ENCODE measurements at places on chromosomes 5 and 9. TPM values are rescaled to one million over a fixed set of nuclear protein-coding genes. Genes with fewer than 3 reads are reported as not detected.

The RASGEF1C gene
- total RNA-seq = 0.69 TPM

The FABP6 gene
- total RNA-seq = 1.4 TPM

The FBP1 gene
- total RNA-seq = 13.6 TPM

DNA sequence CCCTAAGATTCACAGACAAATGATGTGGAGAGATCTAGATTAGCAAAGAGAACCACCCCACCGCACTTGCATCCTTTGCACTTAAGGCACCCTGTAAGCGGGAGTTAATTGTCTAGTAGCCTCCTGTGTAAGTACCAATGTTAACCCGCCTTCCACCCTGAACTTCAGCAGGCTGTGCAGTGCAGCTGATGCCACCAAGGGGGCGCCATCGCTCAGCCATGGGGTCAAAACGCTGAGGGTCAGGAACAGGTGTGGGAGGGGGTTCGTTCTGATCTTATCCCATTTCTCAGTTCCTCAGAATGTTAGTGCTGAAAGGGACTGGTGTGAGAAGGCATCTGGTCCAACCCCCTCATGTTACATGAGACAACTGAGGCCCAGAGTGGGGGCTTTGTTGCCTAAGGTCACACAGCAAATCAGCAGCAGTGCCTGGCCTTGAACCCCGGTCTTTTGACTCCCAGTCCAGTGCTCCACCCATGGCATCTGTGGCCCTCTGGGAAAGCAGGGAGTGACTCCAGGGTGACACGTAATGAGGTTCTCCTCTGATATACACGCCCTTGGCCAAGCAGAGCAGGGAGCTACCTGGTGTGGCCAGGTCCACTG, 57.3 kb downstream of the CYFIP2 start:
- DNase-seq = no peak

DNA sequence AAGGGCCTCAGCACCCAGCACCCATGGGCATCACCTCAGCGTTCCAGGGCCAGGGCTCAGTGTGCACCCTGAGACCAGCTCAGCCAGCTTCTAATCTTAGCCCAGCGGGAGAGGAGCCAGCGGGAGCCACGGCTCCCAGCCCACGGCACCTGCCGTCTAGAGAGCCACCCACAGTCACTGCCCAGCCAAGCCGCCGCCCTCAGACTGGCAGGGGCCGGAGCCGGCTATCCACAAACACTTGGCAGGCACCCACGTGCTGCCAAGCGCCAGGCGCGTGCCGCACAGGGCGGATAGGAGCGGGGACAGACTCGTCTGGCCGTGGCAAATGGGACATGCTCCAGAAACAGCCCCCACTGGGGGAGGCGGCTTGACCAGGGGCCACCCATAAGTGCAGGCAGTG, 18.6 kb downstream of the BRD3 start:
- no peak for DNase-seq

The ADAMTS2 gene
- total RNA-seq = 80.9 TPM

- no peak for DNase-seq
These were observed 130.4 kb upstream of the SLIT3 start for GRCh38 chr5:169431386-169431785.

GRCh38 chr9:16075696-16076095, 522.9 kb downstream of the CCDC171 start:
- DNase-seq = no peak

- no peak for DNase-seq
These were observed 42.6 kb downstream of the DIRAS2 start for GRCh38 chr9:90600029-90600428.

- no peak for DNase-seq
These were observed 619.7 kb upstream of the ARRDC3 start for GRCh38 chr5:92002721-92003274.

- DNase-seq = no peak
These were observed 14.0 kb upstream of the PWWP2A start for GRCh38 chr5:160133071-160133917.

DNA sequence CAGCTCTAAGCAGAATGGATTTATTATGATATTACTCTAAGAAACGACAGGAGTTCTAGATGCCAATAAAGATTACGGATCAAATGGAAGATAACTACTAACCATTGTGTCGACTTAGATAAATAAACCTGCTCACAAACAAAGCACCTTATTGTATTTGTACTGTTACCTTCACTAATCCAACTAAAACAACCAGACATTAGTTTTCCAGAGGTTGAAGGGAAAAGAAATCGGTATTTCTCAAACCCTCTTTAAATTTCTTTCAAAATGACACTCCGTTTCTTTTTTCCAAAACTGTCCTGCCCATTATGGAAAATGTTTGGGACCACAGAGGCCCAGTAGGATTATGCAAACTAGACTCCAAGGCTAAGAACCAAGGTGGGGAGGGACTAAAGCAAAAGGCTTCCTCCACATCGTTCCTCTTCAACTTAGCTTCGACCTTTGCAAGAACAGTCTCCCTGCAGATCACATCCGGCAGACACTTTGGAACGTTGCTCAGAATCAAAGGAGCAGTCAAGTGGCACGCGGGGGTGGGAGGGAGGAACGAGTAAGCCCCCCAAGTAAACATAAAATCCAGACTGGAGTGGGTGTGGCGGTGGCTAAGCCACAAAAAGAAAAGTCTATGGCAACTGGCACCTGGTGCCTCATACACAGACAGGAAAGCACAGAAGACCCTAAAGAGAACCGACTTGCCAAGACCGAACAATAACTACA, 2.7 kb downstream of the MLLT3 start:
- no peak for DNase-seq

The ORM2 gene
- total RNA-seq = not detected

The UBE2QL1 gene
- 0.48 TPM for total RNA-seq

The CAPSL gene
- total RNA-seq = not detected

- no peak for DNase-seq
These were observed 228.8 kb downstream of the PLK2 start for GRCh38 chr5:58231041-58231440.
